ENCODE measurements at places on chromosomes 16 and 17. TPM values are rescaled to one million over a fixed set of nuclear protein-coding genes. Genes with fewer than 3 reads are reported as not detected.

Gene RNF112
- 0.10 TPM for total RNA-seq

DNA sequence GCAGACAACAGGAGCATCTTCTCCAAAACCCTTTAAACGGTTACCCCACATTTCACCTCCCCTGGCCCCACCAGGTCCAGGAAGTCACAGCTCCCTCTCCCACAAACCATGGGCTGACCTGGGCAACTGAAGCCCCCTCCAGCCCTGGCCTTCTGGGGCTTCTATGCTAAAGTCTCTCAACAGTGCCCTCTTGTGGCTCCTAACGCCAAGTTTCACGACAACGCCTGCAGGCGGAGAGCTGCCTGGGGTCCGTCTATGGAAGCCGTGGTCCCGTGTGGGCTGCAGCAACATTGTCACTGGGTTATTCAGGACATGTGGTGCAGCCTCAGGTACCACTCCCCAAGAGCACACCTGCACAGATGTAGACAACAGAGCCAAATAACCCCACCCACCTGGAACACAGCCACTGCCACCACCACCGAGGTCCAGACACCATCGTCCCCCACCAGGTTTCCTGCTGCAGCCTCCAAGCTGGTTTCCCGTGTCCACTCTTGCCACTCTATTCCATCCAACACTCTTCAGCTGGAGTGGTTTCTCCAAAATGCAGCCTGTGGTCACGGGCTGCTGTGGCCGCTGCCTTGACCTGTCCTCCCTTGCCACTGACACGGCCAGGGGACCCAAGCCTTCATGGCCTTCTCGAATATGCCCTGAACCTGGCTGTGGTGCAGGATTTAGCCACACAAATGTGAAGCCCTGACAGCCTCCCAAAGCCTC lies 19.1 kb downstream of the C16orf95 start:
- H3K36me3 ChIP-seq = no peaks in the 10 kb centered on the region
- H3K27me3 ChIP-seq = no peaks in the 10 kb centered on the region

Gene FN3K
- total RNA-seq = 34.8 TPM

GRCh38 chr17:82358465-82359350 lies at the start of gene TEX19:
Gene TEX19 (plus strand): TSS chr17:82359247. CDS start chr17:82362151, 2,904 bp downstream.
- peaks cover 22% of the 10 kb centered on the region for H3K4me1 ChIP-seq
- H3K36me3 ChIP-seq = no peaks in the 10 kb centered on the region
- H3K27me3 ChIP-seq = no peaks in the 10 kb centered on the region
- no peak within 1 kb of the TSS for H3K27ac ChIP-seq
- DNase-seq = no peak

- H3K27me3 ChIP-seq = no peaks in the 10 kb centered on the region
- H3K4me3 ChIP-seq = no peak overlapping the region
- peak overlapping the region; percentile 82 for H3K27ac ChIP-seq
- no peak for DNase-seq
- no peaks in the 10 kb centered on the region for H3K36me3 ChIP-seq
Measured at GRCh38 chr16:85349365-85350145, 237.3 kb upstream of the CIBAR2 start.

- H3K36me3 ChIP-seq = no peaks in the 10 kb centered on the region
- no peak overlapping the region for H3K4me3 ChIP-seq
- no peaks in the 10 kb centered on the region for H3K27me3 ChIP-seq
- no peaks in the 10 kb centered on the region for H3K4me1 ChIP-seq
- no peak overlapping the region for H3K27ac ChIP-seq
- DNase-seq = no peak
Measured at GRCh38 chr17:61015966-61016365, 338.3 kb downstream of the BCAS3 start.

Gene TP53
- total RNA-seq = 129 TPM

Gene FOXL1
- 9.3 TPM for total RNA-seq

Gene C16orf92
- not detected for total RNA-seq

Gene KRT24
- not detected for total RNA-seq

DNA sequence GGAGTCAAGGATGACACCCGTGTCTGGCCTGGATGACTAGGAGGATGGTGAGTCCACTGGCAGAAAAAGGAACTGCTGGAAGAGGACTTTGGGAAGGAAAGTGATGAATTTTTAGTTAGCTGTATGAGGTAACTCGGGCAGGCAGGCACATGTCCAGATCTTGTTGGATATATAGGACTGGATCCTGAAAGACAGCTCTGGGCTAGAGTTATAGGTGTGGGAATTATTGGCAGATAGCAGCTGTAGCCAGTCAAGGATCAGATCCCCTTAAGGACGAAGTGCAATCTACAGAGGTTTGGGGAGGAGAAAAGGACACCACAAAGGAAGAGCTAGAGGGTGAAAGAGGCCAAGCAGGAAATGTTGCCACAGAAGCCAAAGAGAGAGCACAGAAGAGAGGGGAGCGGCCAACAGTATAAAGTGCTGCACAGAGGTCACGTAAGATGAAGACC lies 10.1 kb downstream of the CYB5D1 start:
- H3K4me1 ChIP-seq = peaks cover under 1% of the 10 kb centered on the region
- no peaks in the 10 kb centered on the region for H3K27me3 ChIP-seq
- no peaks in the 10 kb centered on the region for H3K36me3 ChIP-seq
- no peak overlapping the region for H3K4me3 ChIP-seq
- H3K27ac ChIP-seq = no peak overlapping the region

Gene OTOP3
- not detected for total RNA-seq

DNA sequence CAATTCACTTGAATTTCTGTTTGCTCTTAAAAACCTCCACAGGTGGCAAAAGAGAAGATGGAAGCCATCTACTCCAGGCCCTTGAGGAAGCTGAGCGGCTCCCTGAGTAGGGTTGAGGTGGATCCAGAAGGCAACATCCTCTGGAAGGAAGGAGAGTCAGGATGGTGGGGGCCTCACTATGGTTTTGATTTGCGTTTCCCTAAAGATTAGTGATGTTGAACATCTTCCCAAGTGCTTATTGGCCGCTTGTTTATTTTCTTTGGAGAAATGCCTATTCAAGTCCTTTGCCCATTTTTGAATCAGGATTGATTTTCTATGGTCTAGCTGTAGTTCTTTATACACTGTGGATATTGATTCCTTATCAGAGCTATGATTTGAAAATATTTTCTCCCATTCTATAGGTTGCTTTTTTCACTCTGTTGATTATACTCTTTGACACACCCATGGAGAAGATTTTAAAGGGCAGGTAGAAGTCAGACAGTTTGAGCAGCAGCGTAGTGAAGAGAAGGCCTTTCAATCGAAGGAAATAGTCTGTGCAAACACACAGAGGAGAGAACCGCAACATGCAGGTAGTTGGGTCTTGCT lies 58.6 kb downstream of the WSB1 start:
- H3K4me3 ChIP-seq = peak overlapping the region; percentile 66
- no peaks in the 10 kb centered on the region for H3K36me3 ChIP-seq
- H3K27me3 ChIP-seq = no peaks in the 10 kb centered on the region
- peak overlapping the region; percentile 95 for H3K27ac ChIP-seq
- H3K4me1 ChIP-seq = peaks cover 31% of the 10 kb centered on the region

Gene CA4
- total RNA-seq = 1.4 TPM

DNA sequence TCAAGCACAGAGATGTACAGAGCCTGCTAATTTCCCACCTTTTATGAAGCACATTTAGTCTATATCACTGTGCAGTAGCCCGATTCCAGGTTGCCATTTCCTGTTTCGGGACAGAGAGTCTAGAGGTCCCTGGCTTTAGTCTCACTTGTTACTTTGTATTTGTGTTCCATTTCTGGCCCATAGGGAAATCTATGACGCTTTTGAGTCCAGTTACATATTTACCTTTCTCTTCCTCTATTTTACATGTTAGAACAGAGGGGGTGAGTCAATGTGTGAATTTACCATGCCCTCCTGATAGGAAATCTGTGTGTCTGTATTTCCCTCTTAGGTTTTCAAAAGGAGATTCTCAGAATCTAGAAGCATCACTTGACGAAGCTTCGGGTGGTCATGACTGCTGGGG lies 227.1 kb upstream of the ZFHX3 start:
- H3K36me3 ChIP-seq = no peaks in the 10 kb centered on the region
- DNase-seq = no peak
- no peaks in the 10 kb centered on the region for H3K4me1 ChIP-seq
- no peak overlapping the region for H3K27ac ChIP-seq

DNA sequence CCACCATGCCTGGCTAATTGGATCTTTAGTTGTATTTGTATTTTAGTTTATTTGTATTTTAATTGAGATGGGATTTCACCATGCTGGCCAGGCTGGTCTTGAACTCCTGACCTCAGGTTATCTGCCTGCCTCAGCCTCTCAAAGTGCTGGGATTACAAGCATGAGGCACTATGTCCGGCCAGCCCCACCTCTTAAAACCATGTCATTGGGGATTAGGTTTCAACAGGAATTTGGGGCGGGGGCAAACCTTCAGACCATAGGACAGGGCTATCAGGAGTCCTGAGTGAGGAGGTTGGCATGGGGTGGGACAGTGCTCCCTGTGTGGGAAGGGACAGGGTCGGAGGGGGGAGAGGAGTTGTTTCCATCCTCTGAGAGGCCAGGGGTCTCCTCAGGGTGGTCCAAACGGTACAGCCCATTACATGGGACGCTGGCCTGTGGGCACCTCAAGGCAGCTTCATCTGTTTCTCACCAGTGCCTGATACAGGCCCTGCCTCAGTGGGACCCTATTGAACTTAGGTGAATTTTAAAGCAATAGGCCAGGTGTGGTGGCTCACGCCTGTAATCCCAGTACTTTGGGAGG lies 21.6 kb downstream of the GAA start:
- no peaks in the 10 kb centered on the region for H3K27me3 ChIP-seq
- H3K27ac ChIP-seq = no peak overlapping the region
- DNase-seq = no peak

DNA sequence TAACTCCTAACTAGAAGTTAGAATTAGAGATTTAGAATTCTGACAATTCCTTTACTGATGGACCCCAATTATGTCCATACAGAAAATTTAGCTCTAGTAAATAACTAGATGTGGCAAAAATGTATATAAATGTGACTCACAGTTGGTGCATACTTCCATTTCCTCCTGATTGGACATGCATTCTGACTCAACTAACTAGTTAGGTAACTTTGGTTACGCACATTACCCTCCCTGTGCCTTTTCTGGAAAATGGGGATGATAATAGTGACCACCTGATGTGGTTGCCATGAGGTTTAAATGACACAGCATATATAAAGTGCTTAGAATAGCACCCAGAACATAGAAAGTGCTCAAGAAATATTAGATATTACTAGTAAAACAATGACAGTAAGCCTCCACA lies 550.0 kb upstream of the SALL1 start:
- no peaks in the 10 kb centered on the region for H3K27me3 ChIP-seq
- DNase-seq = no peak
- no peak overlapping the region for H3K27ac ChIP-seq

GRCh38 chr16:77723108-77723514 lies 797 bp downstream of the NUDT7 start:
- H3K27ac ChIP-seq = peak overlapping the region; percentile 76
- no peaks in the 10 kb centered on the region for H3K36me3 ChIP-seq
- no peak for DNase-seq
- peaks cover 3% of the 10 kb centered on the region for H3K4me1 ChIP-seq

- H3K4me1 ChIP-seq = peaks cover 12% of the 10 kb centered on the region
- H3K27me3 ChIP-seq = no peaks in the 10 kb centered on the region
- H3K4me3 ChIP-seq = no peak overlapping the region
- no peak for DNase-seq
- H3K27ac ChIP-seq = peak overlapping the region; percentile 60
Measured at GRCh38 chr16:2865651-2866050, 7.7 kb upstream of the PRSS22 start.

DNA sequence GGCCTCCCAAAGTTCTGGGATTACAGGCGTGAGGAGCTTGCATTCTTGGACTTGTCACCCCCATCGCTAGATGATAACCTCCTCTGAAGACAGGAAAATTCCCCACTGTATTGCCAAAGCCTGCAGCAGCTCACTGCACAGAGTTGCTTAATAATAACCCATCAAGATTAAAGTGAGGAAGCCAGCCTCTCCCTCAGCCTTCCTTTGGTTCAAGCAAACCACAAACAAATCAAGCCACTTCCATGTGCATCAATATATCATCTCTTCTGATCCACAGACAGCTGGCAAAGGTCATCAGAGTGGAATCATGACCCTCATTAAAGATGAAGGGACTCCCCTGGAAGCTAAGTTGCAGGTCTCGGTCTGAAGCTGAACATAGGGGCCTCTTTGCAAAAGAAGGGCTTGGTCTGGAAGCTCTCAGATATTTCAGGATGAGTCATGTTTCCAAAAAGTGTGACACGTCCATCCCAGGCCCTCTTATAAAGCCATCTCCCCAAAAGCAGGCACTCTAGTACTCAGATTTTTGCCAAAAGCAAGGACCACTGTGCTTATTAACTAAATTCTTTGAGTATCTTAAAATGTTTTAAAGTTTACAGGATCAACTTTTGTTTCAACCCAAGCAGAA lies 4.8 kb downstream of the EMP2 start:
- no peak overlapping the region for H3K27ac ChIP-seq
- 0 out of 2 replicates have a peak, but pooled peaks cover 4% of the 10 kb centered on the region for H3K4me1 ChIP-seq
- no peak overlapping the region for H3K4me3 ChIP-seq
- H3K36me3 ChIP-seq = no peaks in the 10 kb centered on the region
- no peaks in the 10 kb centered on the region for H3K27me3 ChIP-seq
- DNase-seq = no peak

DNA sequence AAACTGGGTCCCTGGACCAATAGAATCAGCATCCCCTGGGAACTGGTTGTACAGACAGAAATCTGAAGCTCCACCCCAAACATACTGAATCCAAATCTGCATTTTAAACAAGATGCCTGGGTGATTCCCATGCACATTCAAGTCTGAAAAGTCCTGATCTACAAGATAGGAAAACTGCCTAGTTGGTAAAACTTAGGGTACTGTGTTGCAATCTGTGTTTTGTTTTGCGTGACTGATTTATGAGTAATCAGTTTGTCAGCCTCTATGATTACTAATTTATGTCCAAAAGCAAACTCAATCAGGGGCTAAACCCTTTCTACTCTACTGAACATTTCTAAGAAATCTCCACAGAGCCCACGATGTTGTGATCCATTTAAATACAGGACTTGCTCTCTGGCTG lies 103.8 kb downstream of the YPEL2 start:
- H3K4me3 ChIP-seq = no peak overlapping the region
- DNase-seq = no peak
- H3K27me3 ChIP-seq = no peaks in the 10 kb centered on the region
- H3K27ac ChIP-seq = no peak overlapping the region
- no peaks in the 10 kb centered on the region for H3K4me1 ChIP-seq
- no peaks in the 10 kb centered on the region for H3K36me3 ChIP-seq

DNA sequence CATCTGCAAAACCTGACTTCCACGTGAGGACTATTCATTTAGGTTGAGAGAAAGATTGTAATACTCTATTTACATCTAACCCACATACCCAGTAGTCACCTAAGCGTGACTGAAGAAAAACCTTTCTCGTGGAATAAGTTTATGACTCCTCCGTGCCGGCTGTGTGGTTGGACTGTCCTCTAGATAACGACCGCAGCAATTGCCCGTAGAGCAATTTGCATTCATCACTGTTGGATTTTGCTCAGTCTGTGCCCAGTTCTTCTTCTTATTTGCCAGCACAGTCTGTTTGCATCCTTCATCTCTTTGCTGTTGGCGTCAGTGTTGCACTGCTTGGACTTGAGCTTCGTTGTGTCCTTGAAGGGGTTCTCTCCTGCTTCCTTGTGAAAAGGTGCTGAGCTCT lies 131.3 kb downstream of the CYB561 start:
- no peak overlapping the region for H3K27ac ChIP-seq
- H3K36me3 ChIP-seq = no peaks in the 10 kb centered on the region
- DNase-seq = no peak
- no peaks in the 10 kb centered on the region for H3K27me3 ChIP-seq
- H3K4me3 ChIP-seq = no peak overlapping the region

Data from Panc1 (cell line).